ENCODE measurements at places on chromosomes 7 and 10. TPM values are rescaled to one million over a fixed set of nuclear protein-coding genes. Genes with fewer than 3 reads are reported as not detected.

ANK3 gene
- total RNA-seq = 205 TPM

DNA sequence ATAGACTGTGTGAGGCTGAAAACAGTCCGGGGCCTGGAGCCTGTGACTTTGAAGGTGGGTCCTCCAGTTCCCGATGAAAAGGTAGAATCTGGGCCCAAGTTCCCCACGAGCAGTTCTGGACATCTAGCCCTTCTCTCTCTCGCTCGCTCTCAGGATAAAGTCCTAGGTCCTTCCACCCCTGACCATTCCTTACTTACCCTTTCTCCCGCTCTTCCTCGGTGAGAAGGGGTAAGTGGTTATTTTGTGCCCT is 713 bp downstream of the IMMP2L start:
- no peak for DNase-seq

GRCh38 chr7:1152492-1152891 is 7.5 kb downstream of the ZFAND2A start:
- no peak for DNase-seq

- no peak for DNase-seq
Measured at GRCh38 chr7:150502519-150502918, 12.2 kb upstream of the GIMAP7 start.

DNA sequence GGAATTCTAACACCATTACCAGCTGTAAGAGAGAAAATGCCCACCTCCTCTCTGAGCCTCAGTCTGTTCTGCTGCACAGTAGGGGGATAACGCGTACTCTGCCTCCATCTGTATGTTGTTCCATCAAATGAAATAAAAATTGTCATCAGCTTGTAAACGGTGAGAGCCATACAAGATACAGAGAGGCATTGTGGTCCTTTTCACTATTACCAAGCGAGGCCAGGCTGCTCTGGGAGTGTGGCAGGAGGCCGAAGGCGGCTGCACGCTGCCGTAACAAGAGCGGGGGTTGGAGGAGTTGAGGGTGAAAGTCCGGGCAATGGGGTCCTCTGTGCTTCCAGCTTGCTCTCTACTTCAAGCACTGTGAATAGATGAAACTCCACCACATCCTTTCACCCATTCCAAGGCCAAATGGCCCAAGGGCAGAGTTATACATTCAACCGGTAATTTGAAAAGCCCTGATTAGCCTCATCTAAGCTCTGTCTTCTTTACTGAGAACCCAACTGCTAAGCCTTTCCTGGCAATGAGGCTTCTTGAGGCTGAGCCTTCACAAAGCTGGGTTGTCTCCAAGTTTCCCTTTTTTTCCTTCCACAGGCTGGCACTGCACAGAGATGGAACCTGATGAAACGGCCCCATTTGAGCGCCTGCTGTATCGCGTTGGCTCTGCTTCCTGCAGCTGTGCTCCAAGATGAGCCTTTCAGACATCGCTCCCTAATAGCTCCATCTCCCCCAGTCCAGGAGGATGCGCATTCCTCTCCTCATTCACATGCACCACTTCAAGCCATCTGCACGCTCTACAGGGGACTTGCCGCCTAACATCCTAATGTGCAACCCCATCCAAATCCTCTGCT is 47.2 kb downstream of the PYROXD2 start:
- no peak for DNase-seq

ELN gene
- 11.0 TPM for total RNA-seq

- DNase-seq = no peak
Measured at GRCh38 chr7:126657599-126658358, 595.0 kb downstream of the GRM8 start.

RTKN2 gene
- total RNA-seq = 4.5 TPM

SEPTIN7 gene
- 271 TPM for total RNA-seq

GRCh38 chr10:12639996-12640944 is 290.9 kb downstream of the CAMK1D start:
- no peak for DNase-seq

MSMB gene
- not detected for total RNA-seq

DNA sequence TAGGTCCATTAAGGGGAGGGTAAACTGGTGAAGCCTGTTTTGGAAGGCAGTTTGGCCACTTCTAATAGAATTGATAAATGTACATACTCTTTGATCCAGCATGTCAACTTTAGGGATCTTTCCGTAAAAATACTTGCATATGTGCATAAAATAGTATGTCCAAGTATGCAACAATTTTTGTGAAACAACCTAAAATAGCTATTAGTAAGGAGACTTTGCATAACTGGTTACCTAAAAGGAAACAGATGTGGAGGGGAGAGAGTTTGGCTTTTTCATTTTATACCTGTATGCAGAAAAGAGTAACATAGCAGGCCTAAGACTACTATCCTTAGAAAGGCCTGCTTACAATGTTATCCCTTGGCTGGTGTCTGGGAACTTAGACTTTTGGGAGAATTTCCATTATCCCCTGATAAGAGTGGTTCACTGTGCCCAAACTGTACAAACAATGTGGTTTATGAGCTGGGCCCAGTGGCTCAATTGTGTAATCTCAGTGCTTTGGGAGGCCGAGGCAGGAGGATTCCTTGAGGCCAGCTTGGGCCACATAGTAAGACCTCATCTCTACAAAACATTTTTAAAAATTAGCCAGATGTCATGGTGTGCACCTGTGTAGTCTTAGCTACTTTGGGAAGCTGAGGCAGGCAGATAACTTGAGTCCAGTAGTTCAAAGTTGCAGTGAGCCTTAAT is 21.3 kb downstream of the PTPN12 start:
- no peak for DNase-seq

DNA sequence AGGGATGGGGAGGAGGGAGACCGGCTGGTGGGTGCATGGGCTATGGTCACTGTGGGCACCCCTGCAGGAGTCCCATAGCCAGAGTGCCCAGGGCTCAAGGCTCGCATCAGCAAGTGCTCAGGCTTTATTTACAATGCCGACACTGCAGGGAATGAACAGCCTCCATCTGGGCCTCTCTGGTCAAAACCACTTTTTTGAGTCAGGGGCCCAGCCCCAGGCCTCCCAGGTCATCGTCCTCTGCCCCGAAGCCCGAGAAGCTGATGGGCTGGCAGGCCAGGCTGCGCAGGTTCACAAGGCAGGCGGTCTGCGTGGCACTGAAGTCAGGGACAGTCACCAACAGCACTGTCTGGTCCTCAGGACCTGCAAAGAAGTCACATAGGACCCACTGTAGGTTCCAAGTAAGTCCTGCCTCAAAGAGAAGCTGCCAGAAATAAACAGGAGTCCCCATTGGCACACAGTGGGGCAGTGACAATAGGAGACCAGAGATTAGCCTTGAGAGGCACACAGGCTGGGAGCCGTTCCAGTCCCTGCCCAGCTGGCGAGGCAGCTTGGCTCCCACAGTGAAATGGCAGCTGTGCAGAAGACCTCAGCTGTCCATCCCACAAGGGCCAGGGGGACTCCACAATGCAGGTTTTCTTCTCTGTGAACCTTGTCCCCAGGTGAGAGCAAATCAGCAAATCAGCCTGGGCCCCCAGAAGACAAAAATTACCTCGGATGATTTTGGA is 8.6 kb downstream of the POLD2 start:
- DNase-seq = peak; percentile 84

DNA sequence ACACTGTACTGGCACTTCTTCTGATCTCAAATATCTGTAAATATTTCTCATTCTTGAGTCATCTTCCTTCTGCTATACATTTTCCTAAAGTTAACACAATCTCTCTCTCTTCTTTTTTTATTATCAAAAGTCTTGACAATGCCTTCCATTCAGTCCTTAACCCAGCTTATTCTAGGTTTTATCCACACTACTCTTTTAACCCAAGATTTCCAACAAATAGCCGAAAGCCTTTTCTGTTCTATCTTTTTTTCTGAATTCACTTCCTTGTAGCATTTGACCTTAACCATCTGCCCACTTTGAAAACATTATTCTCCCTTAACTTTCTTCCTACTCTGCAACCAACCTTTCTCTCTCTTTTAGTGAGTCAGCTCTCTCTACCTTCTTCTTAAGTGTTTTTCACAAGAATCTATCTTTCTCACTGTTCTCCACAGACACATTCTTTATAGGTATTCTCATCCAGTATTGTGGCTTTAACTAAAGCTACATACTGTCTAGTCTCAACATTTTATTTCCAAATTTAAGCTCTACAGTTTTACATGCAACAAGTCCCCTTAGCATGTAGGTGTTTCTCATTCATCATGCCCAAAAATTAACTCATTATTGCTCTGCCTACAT is 915.6 kb downstream of the KCNMA1 start:
- no peak for DNase-seq

GRCh38 chr7:120274899-120275298 is 1.9 kb downstream of the KCND2 start:
- no peak for DNase-seq

GRCh38 chr10:787933-788651 is 98.6 kb upstream of the DIP2C start:
- no peak for DNase-seq

CALHM1 gene
- total RNA-seq = not detected

DNA sequence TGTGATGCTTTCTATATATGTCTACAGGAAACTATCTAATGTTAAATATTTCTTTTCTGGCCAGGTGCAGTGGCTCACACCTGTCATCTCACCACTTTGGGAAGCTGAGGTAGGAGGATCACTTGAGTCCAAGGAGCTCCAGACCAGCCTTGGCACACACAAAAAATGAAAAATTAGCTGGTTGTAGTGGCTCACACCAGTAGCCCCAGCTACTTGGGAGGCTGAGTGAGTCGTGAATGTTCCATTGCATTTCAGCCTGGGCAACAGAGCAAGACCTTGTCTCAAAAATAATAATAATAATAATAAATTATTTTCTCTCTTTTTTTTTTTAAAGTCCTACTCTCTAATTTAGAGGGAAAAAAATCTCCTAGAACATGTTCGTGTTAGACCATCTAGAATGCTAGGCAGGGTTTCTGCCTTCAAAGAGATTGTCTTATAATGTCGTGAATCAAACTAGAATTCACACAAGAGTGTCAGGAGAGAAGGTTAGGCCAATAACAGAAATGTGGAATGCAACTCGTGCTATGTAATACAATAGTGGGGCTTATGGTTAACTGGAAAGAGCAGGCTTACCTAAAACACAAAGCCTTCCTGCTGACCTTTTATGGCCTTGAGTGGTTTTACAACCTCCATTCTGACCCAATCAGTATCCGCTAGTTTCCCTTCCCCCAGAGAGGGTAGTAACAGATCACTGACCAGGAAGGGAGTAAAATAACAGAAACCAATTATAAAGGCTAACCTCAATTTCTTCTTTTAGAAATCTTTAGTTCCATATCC is 46.3 kb downstream of the MYOF start:
- no peak for DNase-seq

DNA sequence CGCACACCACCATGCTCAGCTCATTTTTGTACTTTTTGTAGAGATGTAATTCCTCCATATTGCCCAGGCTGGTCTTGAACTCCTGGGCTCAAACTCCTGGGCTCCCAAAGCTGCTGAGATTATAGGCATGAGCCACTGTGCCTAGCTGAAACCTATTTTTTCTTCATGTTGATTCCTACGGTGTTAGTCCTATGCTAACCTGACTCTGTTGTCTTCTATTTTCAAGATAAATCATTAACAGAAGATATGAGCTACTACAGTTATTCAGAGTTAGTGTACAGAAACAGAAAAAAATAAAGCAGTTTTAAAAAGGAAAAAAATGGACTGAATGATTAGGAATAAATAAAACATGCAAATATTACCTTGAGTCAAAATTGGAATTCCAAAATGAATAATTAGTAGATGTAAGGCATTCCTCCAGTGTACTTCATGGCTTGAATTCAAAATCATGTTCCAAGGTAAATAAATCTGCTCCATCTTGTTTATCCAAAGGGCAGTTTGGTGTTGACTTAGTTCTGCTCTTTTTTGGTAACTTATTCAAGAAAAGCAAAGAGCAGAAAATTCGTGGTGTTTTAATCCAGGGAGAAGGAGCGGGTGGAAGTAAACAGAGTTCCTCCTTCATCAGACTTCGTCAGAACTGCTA is 185.8 kb downstream of the CACNB2 start:
- DNase-seq = no peak

DNA sequence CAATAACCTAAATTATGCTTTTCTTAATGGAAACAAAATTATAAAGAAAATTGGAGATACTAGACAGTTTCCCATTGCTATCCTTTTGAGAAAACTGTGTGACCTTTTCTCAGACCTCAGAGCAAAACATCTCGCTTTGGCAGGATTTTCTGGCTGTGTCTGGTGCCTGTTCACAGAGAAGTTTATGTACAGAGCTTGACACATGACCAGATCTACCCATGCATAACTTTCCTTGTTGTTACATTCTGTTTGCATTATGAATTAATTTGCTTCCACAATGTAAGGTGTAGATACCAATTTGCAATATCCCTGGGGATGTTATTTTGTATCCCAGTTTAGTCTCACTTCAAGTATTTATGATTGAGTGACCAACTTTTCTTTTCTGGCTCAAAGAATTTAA is 565.0 kb downstream of the XPNPEP1 start:
- no peak for DNase-seq

GRCh38 chr10:17882557-17882956 is 69.2 kb upstream of the SLC39A12 start:
- no peak for DNase-seq

DNA sequence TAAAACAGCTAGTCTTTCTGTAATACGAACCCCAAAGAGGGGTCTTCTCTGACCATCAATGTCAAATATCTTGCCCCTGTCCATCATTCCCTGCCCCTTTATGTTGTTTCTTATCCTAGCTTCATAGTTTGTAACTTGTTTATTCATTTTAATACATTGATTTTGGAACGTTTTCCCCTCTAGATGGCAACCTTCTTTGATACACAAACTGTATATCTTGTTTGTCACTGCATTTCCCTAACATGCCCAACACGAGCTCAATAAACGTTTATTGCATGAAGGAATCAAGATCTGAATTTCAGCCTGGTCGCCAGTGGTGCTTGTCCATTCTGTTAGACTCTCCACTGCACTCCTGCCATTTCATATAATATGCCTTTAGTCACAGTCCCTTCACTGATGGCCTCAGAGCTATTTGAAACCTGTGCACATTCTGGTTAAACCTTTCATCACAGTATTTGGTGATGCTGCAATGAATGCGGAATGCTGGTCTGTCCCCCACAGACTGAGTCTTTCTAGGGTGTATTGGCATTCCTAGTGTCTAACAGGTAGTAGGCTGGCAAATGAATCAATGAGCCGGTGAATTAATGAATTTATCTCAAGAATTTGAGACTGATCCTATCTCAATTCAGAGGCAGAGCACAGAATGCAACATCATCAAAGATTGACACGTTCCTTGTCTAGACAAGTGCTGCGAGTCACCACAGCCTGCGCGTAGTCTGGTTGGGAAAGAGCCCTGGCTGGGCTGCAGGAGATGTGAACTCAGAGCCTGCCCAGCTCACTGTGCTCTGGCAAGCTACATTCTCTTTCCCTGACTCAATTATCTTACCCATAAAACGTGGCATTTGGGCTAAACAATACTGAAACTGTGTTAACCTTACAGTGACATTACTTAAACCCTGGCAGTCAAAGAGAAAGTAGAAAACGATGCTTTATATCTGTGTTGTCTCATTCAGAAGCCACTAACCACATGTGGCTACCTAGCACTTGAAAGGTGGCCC is 55.2 kb upstream of the FRMD4A start:
- no peak for DNase-seq

- no peak for DNase-seq
Measured at GRCh38 chr10:107914450-107915214, 750.1 kb upstream of the SORCS1 start.

- no peak for DNase-seq
Measured at GRCh38 chr7:93316730-93317129, 84.6 kb downstream of the VPS50 start.

Measured in frontal cortex (tissue), 4 donors.